ENCODE measurements at places on chromosomes 11 and 22.

DNA sequence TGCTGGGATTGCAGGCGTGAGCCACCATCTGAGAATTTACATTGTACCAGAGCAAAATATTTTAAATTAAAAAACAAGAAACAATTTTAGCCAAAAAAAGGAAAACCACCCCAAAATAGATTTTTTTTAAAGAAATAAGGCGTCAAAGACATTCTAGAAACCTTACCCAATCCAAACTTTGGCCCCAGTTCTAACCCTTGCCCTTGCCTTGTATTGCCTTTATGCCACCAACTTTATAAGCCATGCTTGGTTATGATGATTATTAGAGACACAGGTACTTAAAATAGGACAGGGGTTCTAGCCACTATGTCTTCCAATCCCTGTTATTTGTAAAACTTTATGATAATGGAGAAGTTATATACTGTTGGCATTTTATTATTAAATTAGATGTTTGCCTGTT lies 11.8 kb downstream of the C11orf54 start:
- no peak for DNase-seq

GRCh38 chr22:48872271-48873190 lies 955.1 kb downstream of the BRD1 start:
- no peak for DNase-seq

DNA sequence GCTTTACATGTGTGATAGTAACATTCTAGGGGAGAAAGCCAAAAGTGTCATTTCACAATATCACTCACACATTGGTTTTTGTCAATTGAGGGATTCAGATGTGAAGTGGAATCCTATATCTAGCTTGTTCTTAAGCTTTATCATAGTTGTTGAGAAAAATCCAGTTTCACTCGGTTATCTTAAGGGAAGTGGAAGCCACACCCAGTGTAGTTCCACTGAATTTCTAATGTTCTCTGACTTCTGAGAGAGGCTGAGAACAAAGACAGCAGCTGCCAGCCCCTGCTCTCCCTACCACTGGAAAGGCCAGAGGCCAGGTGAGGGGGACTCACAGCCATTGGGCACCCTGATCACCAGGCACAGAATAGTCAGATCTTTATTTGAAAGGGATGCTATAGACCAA lies 53.7 kb downstream of the THAP12 start:
- no peak for DNase-seq

- no peak for DNase-seq
Observed at GRCh38 chr11:128920666-128921065, 22.0 kb downstream of the TP53AIP1 start.

- no peak for DNase-seq
Observed at GRCh38 chr11:95086151-95086550, 3.5 kb upstream of the ENDOD1 start.

- DNase-seq: no peak
Observed at GRCh38 chr11:102314784-102315183, 2.5 kb upstream of the BIRC3 start.

DNA sequence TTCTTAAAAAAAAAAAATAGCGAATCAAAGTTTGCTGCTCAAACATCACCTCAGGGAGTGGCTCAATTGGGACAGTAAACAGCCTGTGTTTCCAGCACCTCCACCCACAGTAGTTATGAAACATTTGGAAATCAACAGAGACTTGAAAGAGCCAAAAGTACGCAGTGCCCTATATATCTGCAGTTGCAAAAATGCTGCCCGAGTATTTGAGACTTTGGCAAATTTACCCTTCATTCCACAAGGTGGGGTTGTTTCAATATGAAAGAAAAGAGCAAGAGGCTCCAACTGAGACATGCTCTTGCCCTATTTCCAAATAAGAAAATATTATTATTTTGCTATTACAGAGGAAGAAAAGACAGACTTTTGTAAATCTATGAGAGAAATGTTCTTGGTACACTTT lies 851.1 kb upstream of the RAG2 start:
- no peak for DNase-seq

DNA sequence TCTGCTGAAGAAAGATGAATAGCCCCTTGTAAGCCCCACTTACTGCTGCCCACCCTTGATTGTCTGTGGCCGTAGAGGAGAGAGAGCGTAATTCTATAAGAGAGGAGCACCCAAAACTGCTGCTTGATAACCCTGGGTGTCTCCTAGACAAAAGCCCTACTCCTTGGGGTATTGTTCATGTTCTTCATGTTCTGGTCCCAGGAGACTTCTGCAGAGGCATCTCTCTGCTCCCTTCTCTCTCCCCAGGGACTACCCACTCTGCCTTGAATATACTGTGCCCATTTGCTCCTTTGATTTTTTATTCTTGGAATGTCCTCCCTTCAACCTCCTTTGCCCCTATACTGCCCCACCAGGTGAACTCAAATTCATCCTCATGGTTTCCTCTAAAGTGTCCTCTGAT lies 417.8 kb upstream of the CADM1 start:
- DNase-seq: no peak

GRCh38 chr11:120239713-120240640 lies at the start of gene POU2F3:
Gene POU2F3 (plus strand): TSS chr11:120240140. CDS start chr11:120240344, 204 bp downstream.
- no peak for DNase-seq

DNA sequence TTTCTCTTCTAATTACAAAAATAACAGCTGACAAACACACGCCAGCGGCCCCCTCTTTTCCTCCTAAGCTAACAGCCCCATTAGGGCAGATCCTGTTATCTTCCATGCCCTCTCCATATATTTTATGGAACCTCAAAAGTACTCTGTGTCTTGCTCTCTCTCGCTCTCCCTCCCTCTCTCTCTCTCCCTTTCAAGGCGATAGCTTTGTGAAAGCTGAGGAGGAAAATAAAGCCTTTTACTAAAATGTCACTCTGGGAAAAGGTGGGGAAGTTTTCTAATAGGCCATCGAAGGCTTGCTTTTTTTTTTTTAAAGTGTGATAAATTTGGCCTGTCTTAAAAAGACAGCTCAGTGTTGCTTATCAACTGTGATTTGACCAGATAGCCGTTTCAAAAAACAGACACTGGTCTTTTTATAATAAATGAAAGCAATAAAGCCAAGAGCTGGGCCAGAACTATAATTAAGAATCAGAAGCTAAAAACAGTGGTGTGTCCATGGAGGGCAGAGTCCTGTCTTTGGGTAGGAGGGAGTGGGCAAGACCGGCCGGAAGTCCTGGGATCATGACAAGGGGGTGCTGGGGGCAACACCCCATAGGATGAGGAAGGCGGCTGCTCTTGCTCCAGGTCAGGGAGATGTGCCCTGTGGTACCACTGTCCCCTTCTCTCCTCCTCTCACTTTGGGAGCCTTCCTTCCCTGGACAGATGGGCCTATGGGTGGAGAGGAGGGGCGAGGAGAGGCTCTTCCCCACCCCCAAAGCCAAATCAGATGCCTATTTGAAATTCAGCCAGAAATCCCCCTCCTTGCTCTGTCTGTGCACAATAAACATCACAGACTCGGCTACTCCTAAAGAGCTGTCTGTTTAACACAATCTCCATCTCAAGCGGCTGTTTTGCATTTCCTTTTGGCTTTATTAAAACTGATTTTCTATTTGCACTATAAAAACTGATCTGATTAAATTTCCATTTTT lies 267.2 kb downstream of the BUD13 start:
- DNase-seq: no peak

DNA sequence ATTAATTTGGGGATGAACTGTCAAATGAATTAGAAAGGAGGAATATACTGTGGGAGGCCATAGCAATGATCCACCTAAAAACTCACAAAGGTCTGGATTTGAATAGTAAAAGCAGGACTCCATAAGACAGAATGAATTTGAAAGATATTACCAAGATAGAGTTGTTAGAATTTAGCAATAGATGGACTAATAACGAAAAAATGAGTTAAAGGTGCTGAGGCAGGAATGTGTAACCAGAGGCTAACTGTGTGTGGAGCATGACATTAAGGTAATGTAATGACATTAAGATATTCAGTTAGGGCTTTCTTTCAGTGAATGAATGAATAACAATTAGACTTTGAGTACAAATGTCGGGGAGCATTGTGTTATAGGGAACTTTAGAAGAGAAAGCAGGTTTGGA lies 51.3 kb downstream of the AASDHPPT start:
- no peak for DNase-seq
